ENCODE measurements at places on chromosomes 12 and 14.

- DNase-seq: no peak
These were observed 8.0 kb downstream of the USP44 start for GRCh38 chr12:95543305-95543704.

GRCh38 chr12:10307630-10308029 lies at the start of gene KLRD1:
Gene KLRD1, plus strand, starts transcription at chr12:10307870. Its CDS starts 208 bp downstream, at chr12:10308078.
- DNase-seq: no peak

DNA sequence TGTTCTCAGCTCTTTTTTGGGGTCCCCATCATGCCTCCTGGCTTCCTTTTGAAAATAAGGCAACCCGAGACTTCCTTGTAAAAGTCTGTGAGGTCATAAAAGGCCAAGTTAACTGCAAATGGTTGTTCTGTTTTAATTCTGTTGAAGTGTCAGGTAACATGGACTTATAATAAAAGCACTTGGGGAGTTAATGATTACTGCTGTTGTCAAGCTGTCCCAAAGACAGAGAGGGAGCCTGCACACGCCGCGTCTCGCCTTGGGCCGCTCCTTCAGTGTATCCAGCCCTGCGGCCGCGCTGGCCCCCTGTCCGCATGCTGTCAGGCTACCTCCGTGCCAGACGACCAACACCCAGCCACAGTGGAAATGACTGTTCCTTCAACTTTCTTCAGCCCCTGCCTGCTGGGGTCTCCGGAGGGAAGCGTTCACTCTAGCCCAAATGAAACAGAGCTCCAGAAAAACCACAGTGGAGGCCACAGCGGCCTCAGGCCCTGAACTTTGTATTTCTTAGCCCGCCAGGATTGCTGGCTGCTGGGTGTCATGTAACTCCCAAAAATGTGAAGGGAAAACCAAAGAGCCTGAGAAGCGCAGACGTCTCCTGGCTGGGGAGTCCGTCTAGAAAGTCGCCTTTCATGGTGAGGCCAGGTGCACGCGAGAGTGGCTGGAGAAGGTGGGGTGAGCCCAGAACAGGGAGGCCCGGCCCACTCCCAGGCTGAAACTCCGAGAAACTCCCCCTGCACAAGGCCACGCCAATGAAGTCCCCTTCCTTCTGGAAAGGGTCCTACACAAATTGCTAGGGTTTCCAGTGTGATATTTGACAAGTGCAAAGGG lies 189.1 kb downstream of the ZFP36L1 start:
- no peak for DNase-seq

DNA sequence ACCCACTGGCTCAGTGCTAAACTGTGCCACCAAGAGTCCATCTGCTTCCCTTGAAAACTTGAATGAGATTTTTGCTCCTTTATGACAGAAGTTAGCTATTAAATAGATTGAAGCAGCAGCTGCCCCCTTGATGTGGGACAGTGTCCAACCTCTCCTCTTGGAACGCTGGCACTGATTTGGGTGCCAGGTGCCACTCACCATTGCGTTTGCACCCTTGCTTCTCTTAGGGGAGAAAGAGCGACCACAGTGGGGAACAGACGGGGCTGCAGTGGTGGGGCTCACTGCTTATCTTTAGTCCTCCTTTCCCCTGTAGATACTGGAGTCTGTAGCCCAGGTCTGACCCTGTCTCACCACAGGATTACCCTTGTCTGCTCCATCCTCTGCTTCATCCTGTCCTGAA lies 9.4 kb downstream of the EP400 start:
- DNase-seq: no peak

- DNase-seq: no peak
These were observed 23.4 kb downstream of the CACNA1C start for GRCh38 chr12:2076196-2076570.

DNA sequence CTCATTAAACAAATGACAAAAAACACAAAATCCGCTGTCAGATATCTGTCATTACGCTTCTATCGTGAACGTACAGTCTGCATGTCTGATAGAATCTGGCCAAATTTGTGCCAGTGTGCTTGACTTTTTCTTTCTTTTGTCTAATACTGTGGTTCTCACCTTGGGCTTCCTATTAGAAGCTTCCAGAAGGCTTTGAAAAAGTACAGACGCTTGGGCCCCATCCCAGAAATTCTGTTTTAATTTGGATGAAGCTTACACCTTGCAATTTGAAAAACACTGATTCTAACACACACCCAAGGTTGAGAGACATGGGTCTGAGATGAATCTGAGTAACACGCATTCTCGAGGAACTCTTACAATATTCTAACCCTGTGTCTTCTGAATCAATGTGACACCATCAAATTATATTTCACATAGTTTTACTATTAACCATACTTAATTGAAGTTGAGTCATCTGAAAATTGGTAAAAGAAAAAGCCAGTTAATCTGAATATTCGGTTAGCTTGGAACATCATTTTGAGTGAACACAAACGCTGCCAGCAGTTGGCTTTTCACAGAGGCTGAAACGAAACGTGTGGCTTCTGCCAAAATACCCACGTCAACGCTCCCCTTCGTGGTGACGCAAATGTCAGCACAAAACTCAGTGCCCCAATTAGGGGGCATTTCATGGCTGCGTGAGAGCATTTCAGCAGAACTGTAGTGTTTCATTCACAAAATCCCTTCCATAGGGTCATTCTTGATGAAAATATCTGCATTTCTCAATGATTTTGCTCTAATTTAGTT lies 420.5 kb downstream of the TMEM132D start:
- DNase-seq: no peak

DNA sequence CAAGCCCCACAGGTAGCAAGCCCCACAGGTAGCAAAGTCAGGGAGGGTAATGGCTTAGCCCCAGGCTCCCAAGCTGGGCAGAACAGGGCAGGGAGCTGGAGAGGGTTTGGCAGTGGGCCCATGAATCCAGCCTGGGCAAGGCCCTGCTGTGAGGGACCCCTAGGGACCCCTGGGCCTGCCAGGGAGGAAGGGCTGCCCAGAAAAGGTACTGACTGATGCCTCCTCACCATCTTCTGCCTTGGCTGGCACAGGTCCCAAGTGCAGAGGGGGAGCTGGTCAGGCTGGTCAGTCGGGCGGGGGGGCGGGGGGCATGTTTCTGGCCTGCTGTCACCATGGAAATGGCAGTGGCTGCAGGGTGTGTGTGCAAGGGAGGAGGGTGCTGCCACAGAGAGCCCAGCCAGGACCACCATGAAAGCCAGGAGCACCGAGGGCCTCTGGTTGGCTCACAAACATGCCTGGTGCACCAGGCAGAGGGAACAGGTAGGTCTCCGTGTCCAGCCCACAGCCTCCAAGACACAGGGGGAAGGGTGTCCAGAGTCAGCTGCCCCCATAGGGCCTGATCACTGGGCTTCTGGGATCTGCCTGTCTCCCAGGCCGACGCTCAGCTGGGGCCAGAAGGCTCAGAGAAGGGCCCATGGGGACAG lies 1.5 kb upstream of the CRIP2 start:
- DNase-seq: no peak

DNA sequence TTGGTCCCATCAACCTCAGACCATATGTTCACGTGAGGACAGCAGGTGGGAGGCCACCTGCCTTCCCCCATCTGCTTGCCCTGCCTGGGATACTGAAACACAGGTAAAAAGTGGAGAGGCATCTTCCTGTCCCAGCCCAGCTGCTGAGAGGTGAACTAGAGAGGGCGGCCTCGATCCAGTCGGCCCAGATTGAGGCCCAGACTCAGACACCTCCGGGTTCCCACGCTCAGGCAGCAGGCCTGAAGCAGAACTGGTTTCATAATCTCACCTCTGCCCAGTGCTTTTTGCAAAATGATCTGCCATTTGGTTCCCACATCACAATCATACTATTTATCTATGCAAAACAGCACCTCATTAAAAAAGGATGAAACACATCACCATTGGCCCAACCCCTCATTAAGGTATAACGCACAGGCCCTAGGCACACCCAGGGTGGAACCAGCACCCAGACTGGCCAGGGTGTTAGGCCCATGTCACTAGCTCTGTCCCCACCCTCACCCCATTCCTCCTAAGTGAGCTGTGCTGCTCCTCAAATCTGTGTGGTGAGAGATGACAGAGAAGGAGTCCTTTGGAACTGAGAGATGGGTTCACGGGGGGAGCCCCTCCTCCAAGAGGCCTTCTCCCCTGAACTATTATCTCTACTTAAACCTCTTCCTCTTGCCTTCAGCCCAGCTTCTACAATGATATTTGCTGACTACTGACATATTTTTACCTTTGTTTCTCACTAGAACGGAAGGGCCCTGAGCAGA lies 81.1 kb downstream of the ZFP36L1 start:
- DNase-seq: no peak

- no peak for DNase-seq
These were observed 29.0 kb upstream of the MSI1 start for GRCh38 chr12:120397824-120398540.

DNA sequence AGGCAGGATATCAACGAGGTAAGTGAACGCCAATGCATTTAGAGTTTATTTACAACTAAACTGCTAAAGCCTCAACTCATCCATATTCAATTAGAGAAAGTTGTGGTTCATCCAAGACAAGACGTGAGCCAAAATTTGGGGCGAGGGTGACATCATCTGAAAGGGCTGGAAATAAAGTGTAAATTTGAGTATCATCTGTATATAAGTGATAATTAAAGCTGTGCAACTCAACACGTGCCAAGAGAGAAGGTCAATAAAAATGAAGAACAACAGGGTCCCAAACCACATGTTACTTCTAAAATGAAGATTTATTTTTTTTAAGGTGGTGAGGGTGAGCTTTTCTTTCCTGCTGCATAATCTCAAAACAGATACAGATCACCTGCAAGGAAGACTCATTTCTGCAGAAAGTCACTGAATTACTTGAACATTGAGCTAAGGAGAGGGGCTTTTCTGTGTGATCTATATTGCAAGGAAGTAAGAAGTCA lies 203.6 kb downstream of the EFCAB11 start:
- DNase-seq: no peak

GRCh38 chr14:77284066-77284465 lies 13.1 kb upstream of the NGB start:
- no peak for DNase-seq

- no peak for DNase-seq
These were observed 365.7 kb upstream of the FKBP4 start for GRCh38 chr12:2429032-2429431.

GRCh38 chr12:13536219-13536910 lies 339.8 kb downstream of the EMP1 start:
- no peak for DNase-seq

DNA sequence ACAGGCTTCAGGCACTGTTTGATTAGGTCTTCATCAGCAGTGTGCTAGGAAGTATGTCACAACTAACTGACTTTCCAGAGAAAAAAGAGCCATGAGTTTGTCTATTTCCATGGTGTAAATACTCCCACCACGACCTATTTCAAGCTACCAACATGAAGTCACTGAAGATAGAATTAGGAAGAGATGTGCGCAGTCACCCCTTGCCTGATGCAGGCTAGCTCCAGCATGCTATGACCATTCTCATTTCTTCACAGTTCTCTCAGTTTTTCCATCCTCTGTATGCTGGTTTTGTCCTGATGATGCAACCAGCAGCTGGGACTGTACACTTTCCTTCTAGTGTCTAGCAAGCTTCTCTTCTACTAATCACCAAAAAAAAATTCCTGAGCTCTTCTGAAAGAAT lies 191.6 kb upstream of the NUDT4 start:
- DNase-seq: no peak

DNA sequence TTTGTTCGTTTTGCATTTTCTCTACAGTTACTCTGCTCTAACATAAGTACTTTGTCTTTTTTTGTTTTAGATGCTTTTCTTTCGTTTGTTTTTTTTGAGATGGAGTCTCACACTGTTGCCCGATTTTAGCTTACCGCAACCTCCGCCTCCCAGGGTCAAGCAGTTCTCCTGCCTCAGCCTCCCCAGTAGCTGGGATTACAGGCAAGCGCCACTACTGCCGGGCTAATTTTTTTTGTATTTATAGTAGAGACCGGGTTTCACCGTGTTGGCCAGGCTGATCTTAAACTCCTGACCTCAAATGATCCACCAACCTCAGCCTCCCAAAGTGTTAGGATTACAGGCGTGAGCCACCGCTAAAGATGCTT lies 2.7 kb downstream of the DIP2B start:
- no peak for DNase-seq

- DNase-seq: no peak
These were observed 858 bp upstream of the ANKRD13A start for GRCh38 chr12:109998241-109998903.

DNA sequence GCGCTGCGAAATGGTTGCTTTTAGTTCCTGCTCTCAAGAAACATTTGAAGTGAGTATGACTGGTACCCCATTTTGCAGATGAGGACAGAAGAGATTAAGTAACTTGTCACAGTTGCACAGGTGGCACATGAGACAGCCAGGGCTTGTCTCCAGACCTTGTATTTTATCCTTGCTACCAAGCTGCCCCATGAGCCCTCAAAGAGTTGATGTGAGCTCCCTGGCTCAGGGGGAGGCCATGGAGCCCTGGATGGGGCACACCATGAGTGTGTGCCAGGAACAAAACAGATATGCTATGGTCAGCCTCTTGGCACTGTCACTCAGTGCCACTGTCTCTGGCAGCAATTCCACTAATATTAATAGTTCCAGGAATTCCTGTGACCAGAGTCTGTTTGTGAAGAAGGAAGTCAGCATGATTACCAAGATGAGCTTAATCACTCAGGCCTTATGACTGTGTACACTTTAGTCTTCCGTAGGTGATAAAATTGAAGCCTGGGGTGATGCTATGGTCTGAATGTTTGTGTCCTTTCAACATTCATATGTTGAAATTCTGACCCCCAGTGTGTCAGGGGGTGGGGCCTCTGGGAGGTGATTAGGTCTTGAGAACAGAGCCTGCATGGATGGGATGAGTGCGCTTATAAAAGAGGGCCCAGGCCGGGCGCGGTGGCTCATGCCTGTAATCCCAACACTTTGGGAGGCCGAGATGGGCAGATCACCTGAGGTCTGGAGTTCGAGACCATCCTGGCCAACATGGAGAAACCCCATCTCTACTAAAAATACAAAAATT lies 806.8 kb downstream of the AACS start:
- no peak for DNase-seq

GRCh38 chr12:112488257-112488876 lies 69.6 kb downstream of the PTPN11 start:
- DNase-seq: no peak

DNA sequence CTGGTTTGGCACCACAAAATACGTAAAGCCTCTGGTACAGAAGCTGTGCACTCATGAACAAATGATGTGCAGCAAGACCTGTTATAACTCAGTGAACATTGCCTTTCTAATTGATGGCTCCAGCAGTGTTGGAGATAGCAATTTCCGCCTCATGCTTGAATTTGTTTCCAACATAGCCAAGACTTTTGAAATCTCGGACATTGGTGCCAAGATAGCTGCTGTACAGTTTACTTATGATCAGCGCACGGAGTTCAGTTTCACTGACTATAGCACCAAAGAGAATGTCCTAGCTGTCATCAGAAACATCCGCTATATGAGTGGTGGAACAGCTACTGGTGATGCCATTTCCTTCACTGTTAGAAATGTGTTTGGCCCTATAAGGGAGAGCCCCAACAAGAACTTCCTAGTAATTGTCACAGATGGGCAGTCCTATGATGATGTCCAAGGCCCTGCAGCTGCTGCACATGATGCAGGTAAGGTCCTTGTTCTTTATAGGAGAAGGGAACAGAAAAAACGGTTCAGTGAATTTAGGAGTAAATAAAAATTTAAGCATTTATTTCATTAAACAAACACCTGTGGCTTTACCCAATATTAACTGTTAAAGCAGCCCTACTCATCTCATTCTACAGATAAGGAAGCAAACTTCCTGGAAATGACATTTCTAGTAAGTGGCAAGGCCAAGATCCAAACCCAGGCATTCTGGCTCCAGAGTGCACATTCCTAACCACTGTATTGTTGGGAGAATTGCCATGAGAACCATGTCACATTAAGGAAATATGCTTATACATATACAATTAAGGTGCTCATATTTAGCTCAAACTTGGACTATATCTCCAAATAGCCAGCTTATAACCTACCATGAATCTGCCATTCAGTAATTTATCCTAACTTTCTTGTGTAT lies 11.7 kb downstream of the COCH start:
- DNase-seq: no peak

- no peak for DNase-seq
These were observed 29.3 kb upstream of the PLEK2 start for GRCh38 chr14:67441256-67441655.

Data from foreskin melanocyte (primary cell).